Activated CD8-positive, alpha-beta T cell treated with anti-CD3 and anti-CD28 coated beads, Interleukin-2, amount 10 ng/mL, durations not matched to agents 7 days and 5 days (primary cell): ENCODE measurements at places on chromosomes 12 and 14. TPM values are rescaled to one million over a fixed set of nuclear protein-coding genes. Genes with fewer than 3 reads are reported as not detected.
A peak's percentile ranks its signal among the peaks of the same experiment; 100 is the strongest.

DNA sequence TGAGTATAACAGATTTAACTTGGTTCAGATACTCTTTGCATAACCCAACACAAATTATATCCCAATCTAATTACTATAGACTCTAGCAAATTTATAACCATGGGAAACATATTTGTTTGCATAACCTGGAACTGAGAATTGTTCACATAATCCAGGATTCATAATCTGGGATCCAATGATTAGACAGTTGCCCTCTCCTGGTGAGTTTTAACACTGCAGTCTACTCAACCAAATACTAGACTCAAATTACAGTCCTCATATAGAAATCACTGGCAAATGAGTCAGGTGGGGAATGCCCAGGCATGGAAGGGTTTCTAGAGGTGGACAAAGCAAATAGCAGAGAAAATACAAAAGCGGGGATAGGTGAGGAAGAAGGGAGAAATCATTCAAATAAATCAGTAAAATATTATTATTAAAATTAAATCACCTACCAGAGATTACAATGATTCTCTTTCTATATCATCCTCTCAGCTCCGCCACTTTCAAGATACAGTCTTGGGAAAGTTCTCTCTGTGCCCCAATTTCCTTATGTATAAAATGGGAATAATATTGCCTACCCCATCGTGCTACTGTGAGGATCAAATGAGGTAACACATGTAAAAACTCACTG is 9.4 kb downstream of the GCH1 start:
- DNase-seq = peak; percentile 39

GRCh38 chr12:3988519-3989217 is 115.5 kb upstream of the PARP11 start:
- peak; percentile 48 for DNase-seq

GRCh38 chr12:66393890-66394289 is 91.6 kb downstream of the HELB start:
- peak; percentile 26 for DNase-seq

- no peak for DNase-seq
Observed at GRCh38 chr12:86389949-86390348, 133.8 kb upstream of the MGAT4C start.

DNA sequence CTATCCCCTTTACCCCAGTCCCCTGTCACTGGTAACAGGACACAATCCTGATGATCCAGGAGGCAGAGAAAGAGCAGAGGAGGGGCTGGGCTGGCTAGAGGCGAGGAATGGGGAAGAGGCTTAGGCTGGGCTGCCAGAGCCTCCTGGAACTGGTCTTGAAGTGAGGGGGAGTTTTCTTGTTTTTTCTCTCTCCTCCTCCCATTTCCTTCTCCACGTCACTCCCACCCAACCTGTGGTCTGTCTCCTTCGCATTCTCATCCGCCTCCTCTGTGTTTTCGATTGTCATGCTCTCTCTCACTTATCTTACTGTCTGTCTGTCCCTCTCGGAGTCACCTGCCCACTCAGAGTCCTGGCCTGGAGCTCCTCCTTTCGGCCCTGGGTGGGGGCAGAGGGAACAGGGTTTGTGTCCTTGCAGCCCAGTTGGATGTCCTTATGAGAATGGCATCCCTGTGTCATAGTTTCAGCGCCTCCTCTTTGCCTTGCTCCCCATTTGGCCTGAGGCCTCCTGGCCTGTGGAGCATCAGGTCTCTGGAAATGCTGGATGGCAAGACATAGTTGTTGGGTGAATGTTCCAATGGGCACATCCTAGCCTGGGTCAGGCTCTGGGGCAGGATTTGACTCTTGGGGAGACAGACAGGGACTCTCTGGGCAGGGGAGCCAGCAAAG is 3.4 kb upstream of the KRT80 start:
- no peak for DNase-seq

- DNase-seq = no peak
Observed at GRCh38 chr14:103581954-103582703, 19.4 kb downstream of the COA8 start.

DNA sequence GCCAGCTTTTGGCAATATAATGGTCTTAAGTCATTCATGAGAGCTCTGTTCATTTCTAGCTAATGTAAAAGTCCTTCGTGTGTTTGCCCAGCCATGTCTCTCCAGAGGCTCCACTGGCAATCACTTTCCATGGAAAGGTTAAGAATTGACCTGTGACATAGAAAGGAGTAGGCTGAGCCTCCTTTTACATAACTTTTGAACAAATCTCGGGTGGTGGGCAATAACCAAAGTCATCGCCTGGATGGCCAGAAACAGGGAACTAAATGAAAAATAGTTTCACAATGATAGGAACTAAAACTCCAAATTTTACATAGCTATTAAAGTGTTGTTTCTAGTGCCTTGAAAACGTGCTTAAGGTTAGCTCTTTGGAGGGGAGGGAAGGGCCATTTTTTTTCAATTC is 6.5 kb downstream of the BHLHE41 start:
- no peak for DNase-seq

DNA sequence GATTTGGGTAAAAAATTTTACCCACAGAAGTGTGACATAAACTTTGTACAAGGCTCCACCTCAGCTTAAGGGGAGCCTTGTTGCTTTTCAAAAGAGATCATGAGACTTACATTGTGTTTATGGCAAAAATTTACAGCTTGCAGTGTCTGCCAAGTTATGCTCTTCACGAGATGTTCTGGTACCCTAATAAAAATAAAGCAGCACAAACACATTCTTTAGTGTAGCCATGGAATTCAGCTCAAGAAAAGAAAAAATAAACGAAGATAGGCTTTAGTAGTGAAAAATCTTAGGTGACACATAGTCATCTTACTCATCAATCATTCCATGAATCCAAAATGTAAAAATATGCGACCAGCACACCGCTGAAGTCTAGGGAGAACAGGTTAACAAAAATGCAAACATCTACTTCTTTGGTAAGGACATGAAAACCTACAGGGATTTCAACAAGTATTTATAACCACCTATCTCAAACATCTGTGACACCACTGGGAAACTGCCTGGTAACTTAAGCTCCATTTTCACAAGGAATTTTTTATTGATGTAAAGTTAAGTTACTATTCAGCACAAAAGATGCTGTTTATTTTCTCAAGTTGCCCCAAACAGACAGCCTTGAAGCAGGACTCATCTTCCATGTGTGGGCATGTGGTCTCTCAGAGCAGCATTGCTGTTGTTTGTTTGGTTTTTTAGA is 32.9 kb downstream of the DMAC2L start:
- no peak for DNase-seq

DNA sequence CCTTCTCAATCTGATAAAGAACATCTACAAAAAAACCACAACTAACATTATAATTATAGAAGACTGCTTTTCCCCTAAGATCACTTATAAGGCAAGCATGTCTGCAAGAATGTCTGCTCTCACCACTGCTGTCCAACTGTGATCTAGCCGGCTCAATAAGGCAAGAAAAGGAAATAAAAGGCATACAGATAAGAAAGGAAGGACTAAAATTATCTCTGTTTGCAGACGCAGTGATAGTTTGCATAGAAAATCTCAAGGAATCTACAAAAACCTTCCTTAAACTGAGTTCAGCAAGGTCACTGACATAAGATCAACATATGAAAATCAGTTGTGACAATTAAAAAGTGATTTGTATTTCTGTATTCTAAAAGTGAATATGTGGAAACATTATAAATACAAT is 138.0 kb upstream of the EGLN3 start:
- DNase-seq = no peak

- DNase-seq = no peak
Observed at GRCh38 chr12:3173912-3174311, 96.7 kb downstream of the TSPAN9 start.

- DNase-seq = no peak
Observed at GRCh38 chr12:25894759-25895158, 63.7 kb upstream of the RASSF8 start.

DNA sequence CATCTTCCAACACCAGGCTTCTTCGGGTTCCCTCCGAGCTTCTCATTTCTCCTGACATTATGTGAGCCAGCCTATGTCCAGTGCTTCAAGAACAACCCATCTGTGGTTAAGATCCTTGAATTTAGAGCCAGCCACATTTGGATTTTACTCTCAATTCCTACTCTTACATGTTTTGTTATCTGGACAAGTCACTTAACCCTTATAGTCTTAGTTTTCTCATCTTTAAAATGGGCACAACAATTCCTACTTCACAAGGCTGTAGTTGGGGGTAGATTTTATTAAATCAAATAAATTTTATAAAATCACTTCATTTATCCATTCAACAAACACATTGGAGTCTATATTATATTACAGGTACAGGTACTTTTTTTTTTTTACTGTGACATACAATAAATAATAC is 105.5 kb upstream of the SLC38A2 start:
- no peak for DNase-seq

GRCh38 chr12:531951-532585 is 72.3 kb downstream of the B4GALNT3 start:
- DNase-seq = no peak

DNA sequence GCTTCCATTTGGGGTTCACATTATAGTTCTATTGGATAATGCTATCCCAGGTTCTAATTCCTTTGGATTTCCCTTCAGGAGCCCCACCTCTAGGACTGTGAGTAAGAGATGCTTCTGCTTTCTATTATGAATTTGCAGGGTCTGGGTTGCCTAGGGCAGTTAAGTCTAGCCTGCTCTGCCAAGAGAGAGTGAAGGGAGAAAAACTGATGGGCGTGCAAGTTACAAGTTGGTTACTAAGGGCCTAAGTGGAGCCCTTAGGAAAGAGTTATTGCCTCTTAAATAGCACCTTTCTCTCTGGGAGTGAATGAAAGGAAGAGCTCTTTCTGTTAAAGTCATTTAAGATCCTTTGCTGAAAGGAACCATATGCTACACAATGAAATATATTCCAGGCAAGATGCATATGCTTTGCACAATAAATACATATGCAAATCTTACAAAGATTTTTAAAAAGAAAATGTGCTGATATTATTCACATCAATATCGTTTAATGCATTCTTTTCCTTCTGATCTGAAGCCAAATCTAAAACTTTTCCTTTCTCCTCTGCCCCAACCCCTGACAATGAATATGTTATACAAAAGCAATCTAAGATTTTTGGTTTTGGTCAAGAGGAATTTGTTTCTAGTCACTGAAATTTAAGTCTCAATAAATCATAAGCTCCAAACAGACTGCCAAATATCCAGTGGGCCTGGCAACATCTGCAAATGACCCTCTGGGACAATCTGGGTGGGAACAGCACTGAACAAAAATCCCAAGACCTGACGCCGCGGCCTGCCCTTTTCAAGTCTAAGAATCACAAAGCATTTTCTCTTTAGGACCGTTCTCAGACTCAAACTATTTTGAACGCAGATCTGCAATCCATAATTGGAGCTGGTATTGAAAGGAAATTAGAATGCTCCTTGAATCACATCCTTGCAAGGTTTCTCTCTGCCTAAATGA is 586.7 kb downstream of the ETNK1 start:
- DNase-seq = no peak

- DNase-seq = no peak
Observed at GRCh38 chr12:273382-273781, 10.7 kb upstream of the SLC6A13 start.

DNA sequence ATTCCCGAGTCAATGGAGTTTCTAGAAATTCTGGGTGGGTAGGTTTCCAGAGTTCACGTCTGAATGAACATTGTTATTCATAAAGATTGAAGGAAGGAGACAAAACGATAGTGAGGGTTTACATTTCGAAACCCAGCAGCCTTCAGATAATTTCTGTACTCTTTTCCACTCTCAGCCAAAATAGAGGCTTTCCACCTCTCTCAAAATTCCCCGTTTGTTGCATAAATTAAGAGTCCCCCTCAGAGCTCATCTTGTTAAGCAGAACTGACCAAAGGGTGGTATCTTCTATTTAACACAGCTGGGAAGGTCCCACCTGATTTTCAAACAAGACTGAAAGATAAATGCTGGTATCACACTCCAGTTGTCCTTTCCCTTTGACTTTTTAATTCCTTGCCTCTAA is 21.5 kb upstream of the YARS2 start:
- no peak for DNase-seq

CINP gene
- 33.4 TPM for total RNA-seq

ASCL1 gene
- total RNA-seq = not detected

LRFN5 gene
- total RNA-seq = not detected

RPL6 gene
- 1,104 TPM for total RNA-seq

SERPINA9 gene
- not detected for total RNA-seq

DBX2 gene
- not detected for total RNA-seq

LTBR gene
- total RNA-seq = 0.34 TPM

TAS2R7 gene
- total RNA-seq = not detected

FGF23 gene
- total RNA-seq = not detected

ANKRD52 gene
- total RNA-seq = 54.5 TPM

KLRC1 gene
- 5.0 TPM for total RNA-seq

RNF212B gene
- total RNA-seq = not detected

RNU7-1 gene
- not detected for total RNA-seq
